ENCODE measurements at places on chromosomes 2 and 18. TPM values are rescaled to one million over a fixed set of nuclear protein-coding genes. Genes with fewer than 3 reads are reported as not detected.

ARHGAP15 gene
- not detected for total RNA-seq

COLEC12 gene
- 39.2 TPM for total RNA-seq

CRYGC gene
- not detected for total RNA-seq

TUBB8B gene
- not detected for total RNA-seq

ADAM23 gene
- total RNA-seq: not detected

KCNE4 gene
- 11.4 TPM for total RNA-seq

SGO2 gene
- total RNA-seq: 17.3 TPM

DSG2 gene
- total RNA-seq: 0.34 TPM

PTPRN gene
- total RNA-seq: 1.1 TPM

SMARCAL1 gene
- 6.1 TPM for total RNA-seq

RBM43 gene
- total RNA-seq: 1.3 TPM

SCYGR4 gene
- total RNA-seq: not detected

FAM124B gene
- total RNA-seq: 0.12 TPM

ALS2 gene
- 28.2 TPM for total RNA-seq

CYP27C1 gene
- 0.96 TPM for total RNA-seq

TSPYL6 gene
- total RNA-seq: not detected

SCN7A gene
- not detected for total RNA-seq

ZNF385B gene
- total RNA-seq: not detected

GCKR gene
- not detected for total RNA-seq

INHBB gene
- total RNA-seq: 0.94 TPM

TMEM163 gene
- not detected for total RNA-seq

C18orf32 gene
- total RNA-seq: 115 TPM

THADA gene
- total RNA-seq: 12.7 TPM

KCNF1 gene
- 0.07 TPM for total RNA-seq

CFC1 gene
- total RNA-seq: not detected

RESP18 gene
- not detected for total RNA-seq

ZSWIM2 gene
- total RNA-seq: not detected

All from M059J (cell line).